ENCODE measurements at places on chromosomes 11 and 22. TPM values are rescaled to one million over a fixed set of nuclear protein-coding genes. Genes with fewer than 3 reads are reported as not detected.

DNA sequence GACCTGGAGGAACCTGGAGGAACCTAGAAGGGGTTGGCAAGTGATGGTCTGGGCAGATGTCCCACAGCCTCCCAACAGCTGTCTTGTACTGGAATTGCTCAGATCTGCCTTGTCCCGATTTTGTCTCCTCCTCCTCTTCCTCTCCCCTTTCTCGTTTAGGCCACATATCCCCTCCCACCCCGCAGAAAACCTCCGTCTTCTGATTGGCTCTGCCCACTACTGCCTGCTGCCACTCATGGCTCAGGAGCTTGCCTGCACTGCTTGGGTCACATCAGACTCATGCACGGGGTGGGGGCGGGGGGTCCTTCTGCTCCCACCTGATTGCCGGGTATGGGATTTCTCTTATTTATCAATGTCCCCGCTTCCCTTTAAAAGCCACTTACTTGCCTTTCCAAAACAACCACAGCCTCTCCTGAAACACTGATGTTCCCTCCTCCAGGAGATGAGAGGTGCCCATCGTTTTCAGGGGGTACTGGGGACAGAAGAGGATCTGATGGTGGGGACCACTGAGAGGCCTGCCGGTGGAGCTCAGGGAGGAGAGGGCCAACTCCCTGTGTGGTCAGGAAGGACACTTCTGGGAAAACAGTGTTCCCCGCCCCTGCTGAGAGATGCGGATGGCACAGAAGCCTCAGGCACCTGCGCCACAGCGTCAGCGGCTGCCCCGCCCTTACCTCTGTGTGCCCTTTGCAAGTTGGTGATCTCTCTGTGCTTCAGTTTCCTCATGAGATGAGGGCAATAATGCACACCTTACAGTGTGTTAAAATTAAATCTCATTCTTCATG, 14.7 kb downstream of the TOM1 start:
- no peak for DNase-seq
- peak overlapping the region; percentile 29 for H3K27ac ChIP-seq
- no peaks in the 10 kb centered on the region for H3K36me3 ChIP-seq
- H3K4me3 ChIP-seq, result no peak overlapping the region

DNA sequence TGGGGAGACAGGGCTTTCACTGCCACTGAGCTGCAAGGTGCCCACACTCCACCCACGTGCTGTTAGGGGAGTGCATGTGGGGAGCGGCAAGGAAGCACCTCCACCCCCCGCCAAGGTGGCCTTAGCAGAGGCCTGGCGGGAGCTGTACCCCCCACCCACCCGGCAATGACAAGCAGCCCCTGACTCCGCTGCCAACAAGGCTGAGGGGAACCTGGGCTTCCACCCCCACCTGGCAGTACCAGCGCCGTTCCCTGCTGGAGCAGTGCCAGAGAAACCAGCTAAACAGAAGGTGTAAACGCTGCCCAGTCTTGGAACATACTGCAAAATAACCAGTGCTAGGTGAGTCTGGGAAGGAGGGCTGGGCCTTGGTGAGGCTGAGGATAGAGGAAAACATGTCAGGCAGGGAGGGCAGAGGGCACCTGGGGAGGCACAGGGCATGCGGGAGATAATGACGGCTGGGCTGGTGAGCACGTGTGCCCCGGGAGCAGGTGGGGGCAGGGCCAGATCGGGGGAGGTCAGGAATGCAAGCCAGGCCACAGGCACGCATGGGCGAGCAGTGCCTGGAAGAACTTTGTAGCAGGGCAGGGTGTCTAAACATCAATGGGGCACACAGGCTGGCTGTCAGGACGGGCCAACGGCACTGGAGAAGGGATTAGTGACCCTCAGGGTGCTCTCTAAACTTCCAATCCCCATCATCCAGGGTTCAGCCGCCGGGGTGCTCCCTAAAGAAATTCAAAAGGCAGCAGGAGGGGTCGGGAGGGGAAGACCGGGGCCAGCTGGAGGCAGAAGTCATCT, 6.6 kb downstream of the CERK start:
- peaks cover 39% of the 10 kb centered on the region for H3K4me1 ChIP-seq
- H3K4me3 ChIP-seq, result no peak overlapping the region
- DNase-seq, result no peak
- no peaks in the 10 kb centered on the region for H3K27me3 ChIP-seq

Gene GSTT2
- not detected for total RNA-seq

Gene BLID
- total RNA-seq, result not detected

- H3K4me1 ChIP-seq, result peaks cover 36% of the 10 kb centered on the region
- H3K4me3 ChIP-seq, result no peak overlapping the region
- no peak overlapping the region for H3K27ac ChIP-seq
- DNase-seq, result no peak
Measured at GRCh38 chr11:6202041-6202440, 3.0 kb downstream of the OR52W1 start.

Gene OR52N4
- 0.16 TPM for total RNA-seq

- no peak overlapping the region for H3K27ac ChIP-seq
- no peak for DNase-seq
- H3K4me3 ChIP-seq, result no peak overlapping the region
Measured at GRCh38 chr11:19938169-19938856, 222.0 kb downstream of the DBX1 start.

DNA sequence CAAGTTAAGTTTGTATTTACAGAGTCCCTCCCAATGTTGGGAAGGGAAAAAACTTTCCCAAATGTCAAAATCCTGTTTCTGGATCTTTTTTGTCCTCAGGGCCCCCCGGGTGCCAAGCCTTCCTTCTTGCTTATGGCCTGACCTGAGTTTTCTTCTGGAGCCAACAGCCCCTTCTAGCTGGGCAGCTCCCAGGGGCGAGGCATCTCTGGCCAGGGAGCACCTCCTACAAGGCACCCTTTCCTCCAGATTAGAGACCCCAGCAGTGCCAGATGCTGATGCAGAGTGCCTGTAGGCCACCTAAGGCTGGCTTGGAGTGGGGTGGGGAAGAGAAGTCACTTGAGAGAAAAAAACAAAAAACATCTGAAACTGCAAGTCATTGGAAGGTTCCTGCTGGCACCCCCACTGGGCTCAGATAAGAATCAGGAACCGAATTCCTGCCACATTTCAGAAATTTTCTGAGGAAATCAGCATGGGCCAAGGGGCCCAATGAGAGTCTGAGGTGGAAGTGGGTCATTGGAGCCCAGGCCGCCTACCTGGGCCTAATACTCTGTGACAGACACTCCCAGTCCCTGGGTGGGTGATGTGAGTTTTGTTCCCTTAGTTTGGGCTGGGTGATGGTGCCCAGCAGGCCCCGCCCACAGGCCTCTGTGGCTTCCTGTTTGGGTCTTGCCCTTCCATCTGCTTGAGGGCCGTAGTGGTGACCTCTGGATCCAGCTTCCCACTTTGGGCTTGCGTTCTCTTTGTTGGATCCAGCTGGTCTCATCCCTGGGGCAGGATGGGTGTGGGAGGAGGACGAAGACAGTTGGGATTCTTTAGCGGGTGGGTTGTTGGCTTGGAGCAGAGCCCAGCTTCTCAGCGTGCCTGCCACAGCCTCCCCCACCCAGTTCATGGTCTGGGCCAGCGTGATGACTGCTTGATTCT, 40.6 kb downstream of the PARVA start:
- H3K36me3 ChIP-seq, result no peaks in the 10 kb centered on the region
- no peak for DNase-seq
- H3K27me3 ChIP-seq, result peaks cover 6% of the 10 kb centered on the region
- H3K4me3 ChIP-seq, result no peak overlapping the region
- H3K4me1 ChIP-seq, result no peaks in the 10 kb centered on the region

Gene RASGRP2
- total RNA-seq, result 19.5 TPM

Gene CBLIF
- not detected for total RNA-seq

- no peak overlapping the region for H3K27ac ChIP-seq
- H3K4me1 ChIP-seq, result no peaks in the 10 kb centered on the region
- H3K4me3 ChIP-seq, result no peak overlapping the region
- H3K27me3 ChIP-seq, result peaks cover 13% of the 10 kb centered on the region
- H3K36me3 ChIP-seq, result no peaks in the 10 kb centered on the region
- DNase-seq, result no peak
Measured at GRCh38 chr11:44494785-44495184, 70.7 kb upstream of the CD82 start.

Gene HEPN1
- not detected for total RNA-seq

Gene ZC3H12C
- 5.7 TPM for total RNA-seq

GRCh38 chr11:46918788-46919513, 601 bp upstream of the LRP4 start:
- H3K27ac ChIP-seq, result peak overlapping the region; percentile 44
- H3K4me1 ChIP-seq, result peaks cover 24% of the 10 kb centered on the region
- DNase-seq, result no peak

DNA sequence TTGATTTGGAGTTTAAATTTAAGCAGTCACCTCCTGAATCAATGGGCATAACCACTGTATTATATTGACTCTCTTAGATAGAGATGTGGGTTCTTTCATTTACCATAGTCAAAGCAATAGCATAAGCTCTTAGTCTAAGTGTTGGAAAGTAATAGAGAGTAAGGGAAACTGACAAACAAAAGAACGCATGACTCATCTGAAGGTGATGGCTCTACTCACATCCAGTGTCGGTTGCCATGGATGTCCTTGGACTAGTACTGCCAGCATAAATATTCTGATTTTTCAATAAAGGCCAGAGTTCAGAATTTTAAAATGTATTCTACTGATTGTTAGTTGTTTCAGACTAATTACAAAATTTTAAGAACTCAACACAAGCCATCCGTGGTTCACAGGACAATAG, 444.9 kb upstream of the DDI1 start:
- no peak overlapping the region for H3K27ac ChIP-seq
- no peak overlapping the region for H3K4me3 ChIP-seq
- H3K36me3 ChIP-seq, result no peaks in the 10 kb centered on the region
- peaks cover 2% of the 10 kb centered on the region for H3K27me3 ChIP-seq
- no peak for DNase-seq

GRCh38 chr11:117414724-117415123, 87.1 kb downstream of the CEP164 start:
- H3K4me3 ChIP-seq, result no peak overlapping the region
- no peaks in the 10 kb centered on the region for H3K27me3 ChIP-seq
- DNase-seq, result no peak
- no peak overlapping the region for H3K27ac ChIP-seq
- H3K4me1 ChIP-seq, result no peaks in the 10 kb centered on the region

Gene OR52I2
- total RNA-seq, result not detected

Gene TAF6L
- 20.7 TPM for total RNA-seq

DNA sequence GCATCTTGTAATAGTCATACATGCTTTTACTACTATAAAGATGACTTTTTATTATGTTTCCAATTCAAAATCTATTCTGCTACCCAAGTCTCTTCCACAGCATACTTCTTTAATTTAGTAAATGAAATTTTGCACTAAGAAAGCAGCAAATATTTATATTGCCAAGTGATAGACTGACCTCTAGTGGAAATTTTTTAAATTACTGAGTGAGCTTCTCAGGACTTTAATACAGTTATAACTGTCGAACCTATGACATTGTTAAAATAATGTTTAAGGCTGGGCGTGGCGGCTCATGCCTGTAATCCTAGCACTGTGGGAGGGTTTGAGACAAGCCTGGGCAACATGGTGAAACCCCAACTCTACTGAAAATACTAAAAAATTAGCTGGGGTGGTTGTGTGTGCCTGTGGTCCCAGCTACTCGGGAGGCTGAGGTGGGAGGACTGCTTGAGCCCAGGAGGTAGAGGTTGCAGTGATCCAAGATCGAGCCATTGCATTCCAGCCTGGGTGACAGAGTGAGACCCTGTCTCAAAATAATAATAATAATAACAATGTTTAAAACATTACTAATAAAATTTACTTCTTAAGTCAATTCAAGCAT, 27.3 kb downstream of the STK33 start:
- DNase-seq, result no peak
- H3K27ac ChIP-seq, result no peak overlapping the region
- H3K4me1 ChIP-seq, result peaks cover 5% of the 10 kb centered on the region
- H3K4me3 ChIP-seq, result no peak overlapping the region

DNA sequence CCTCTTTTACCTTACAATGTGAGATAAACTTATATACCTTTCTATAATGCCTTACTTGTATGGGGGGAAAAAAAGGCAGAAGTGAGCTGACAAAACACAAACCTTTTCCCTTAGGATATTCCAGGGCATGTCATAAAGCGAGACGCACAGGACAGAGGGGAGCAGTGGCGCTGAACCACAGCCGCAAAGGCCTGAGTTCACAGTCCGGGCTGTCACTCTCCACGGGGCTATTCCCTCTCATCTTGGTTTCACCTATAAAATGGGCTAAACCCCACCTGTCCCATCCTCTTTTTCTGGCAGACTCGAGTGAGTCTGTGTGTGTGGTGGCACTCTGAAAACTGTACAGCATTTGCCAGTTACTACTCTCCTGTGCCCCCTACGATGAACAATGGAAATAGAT, 14.4 kb upstream of the FXYD2 start:
- peaks cover 11% of the 10 kb centered on the region for H3K4me1 ChIP-seq
- no peak overlapping the region for H3K27ac ChIP-seq
- no peaks in the 10 kb centered on the region for H3K36me3 ChIP-seq
- peaks cover 25% of the 10 kb centered on the region for H3K27me3 ChIP-seq

GRCh38 chr11:11173316-11174025, 179.6 kb downstream of the CSNK2A3 start:
- peaks cover 10% of the 10 kb centered on the region for H3K27me3 ChIP-seq
- no peak overlapping the region for H3K27ac ChIP-seq
- H3K36me3 ChIP-seq, result no peaks in the 10 kb centered on the region
- peaks cover 18% of the 10 kb centered on the region for H3K4me1 ChIP-seq
- H3K4me3 ChIP-seq, result no peak overlapping the region
- DNase-seq, result no peak

GRCh38 chr11:9118277-9118676, 26.9 kb upstream of the SCUBE2 start:
- no peak for DNase-seq
- no peak overlapping the region for H3K27ac ChIP-seq
- no peak overlapping the region for H3K4me3 ChIP-seq
- no peaks in the 10 kb centered on the region for H3K4me1 ChIP-seq
- no peaks in the 10 kb centered on the region for H3K36me3 ChIP-seq

DNA sequence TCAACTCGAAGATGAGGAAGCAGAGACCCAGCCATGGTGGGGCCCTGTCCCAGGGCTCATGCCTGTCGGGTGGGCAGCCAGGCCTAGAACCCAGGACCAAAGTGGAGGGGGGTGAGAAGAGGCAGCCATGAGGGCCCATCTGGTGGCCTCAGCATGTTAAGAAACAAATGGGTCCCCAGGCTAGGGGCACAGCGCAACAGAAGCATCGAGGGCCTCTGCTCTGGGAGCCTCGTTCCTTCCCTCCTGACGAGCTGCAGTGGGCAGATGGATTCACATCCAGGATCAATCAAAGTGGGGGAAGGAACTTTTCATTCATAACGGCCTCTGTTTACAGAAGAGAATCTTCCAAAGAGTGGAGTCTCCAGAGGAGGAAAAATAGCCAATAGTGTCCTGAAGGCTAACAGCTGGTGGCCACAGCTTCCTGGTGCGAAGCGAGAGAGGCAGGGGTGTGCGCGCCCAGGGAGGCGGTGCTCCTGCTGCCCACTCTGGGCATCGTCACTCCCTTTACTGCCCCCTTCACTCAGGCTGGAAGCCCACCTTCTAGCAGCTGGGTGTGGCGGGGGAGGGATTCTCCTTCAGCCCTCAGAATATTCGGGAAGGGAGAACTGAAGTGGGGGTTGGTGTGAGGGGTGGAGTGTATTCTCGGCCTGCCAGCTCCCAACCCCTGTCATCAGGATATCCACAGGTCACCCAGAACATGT, 4.3 kb downstream of the CBX7 start:
- H3K4me1 ChIP-seq, result peaks cover 49% of the 10 kb centered on the region
- DNase-seq, result no peak
- peak overlapping the region; percentile 52 for H3K27ac ChIP-seq
- no peaks in the 10 kb centered on the region for H3K27me3 ChIP-seq

GRCh38 chr22:37454857-37455686, 27.8 kb upstream of the ELFN2 start:
- peaks cover 18% of the 10 kb centered on the region for H3K4me1 ChIP-seq
- peak overlapping the region; percentile 32 for H3K27ac ChIP-seq
- no peak overlapping the region for H3K4me3 ChIP-seq

Gene LSP1
- total RNA-seq, result 262 TPM

Data from activated T-helper 1 cell treated with anti-CD3 and anti-CD28 coated beads, Interleukin-12 subunit alpha, Interleukin-12 subunit beta, Interleukin-2, Interleukin-4 antibody, amounts not matched to agents 30 ng/mL and 10 ng/mL and 1 ng/mL, durations not matched to agents 14 hours and 24 hours and 36 hours (primary cell).